ENCODE measurements at places on chromosomes 3 and 15.

- no peak for DNase-seq
These were observed 36.9 kb downstream of the SLC28A2 start for GRCh38 chr15:45288947-45289346.

DNA sequence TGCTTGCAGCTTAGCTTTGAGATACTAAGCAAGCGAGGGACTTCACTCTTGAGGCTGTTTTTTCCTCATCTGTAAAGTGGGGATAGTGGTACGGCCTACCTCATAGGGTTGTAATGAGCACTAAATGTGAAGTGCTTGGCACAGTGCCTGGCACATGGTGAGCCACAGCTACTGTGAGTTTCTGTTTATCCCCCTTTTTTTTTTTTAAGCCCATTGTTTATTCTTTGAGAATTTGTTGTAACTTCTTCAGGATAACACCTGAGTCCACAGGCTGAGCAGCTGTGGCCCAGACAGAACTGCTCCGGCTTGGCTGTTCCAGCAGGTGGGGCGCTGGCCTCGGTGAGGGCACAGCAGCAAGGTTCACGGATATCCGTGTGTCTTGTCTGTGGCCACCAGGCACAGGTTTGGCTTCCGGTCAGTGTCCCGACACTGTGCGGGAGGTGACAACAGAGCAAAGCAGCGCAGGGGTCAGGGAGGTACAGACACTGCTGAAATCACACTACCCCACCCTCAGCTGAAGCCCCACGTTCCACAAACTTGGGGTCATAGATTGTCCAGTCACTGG lies 7.3 kb upstream of the ISG20 start:
- DNase-seq = no peak

- no peak for DNase-seq
These were observed 773.5 kb downstream of the SQOR start for GRCh38 chr15:46408312-46408711.

- no peak for DNase-seq
These were observed 276.6 kb upstream of the GADL1 start for GRCh38 chr3:31170932-31171670.

DNA sequence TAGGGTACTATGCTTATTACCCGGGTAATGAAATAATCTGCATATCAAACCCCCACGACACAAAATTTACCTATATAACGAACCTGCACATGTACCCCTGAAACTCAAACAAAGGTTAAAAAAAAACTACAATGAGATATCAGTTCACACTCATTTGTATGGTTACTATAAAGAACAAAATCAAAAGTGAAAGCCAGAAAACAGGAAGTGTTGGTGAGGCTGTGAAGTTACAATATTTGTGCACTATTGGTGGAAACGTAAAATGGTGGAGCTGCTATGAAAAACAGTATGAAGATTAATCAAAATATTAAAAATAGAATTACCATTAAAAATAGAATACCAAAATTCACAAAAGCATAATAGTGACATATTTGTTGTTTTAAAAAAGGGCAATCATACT lies 128.9 kb downstream of the ZIC1 start:
- no peak for DNase-seq
